Keratinocyte (primary cell): ENCODE measurements at places on chromosomes 7 and 10.

- DNase-seq, result no peak
Measured at GRCh38 chr10:102421507-102421756, 796 bp downstream of the FBXL15 start.

GRCh38 chr7:126449611-126450268 is 803.0 kb downstream of the GRM8 start:
- DNase-seq, result no peak

GRCh38 chr10:3137958-3138726 is 34.4 kb downstream of the PITRM1 start:
- DNase-seq, result no peak

GRCh38 chr7:33610918-33611317 is 294.4 kb upstream of the BMPER start:
- no peak for DNase-seq

- DNase-seq, result peak; percentile 68
Measured at GRCh38 chr7:80324032-80324431, 187.8 kb downstream of the GNAT3 start.

- no peak for DNase-seq
Measured at GRCh38 chr7:47366211-47366610, 215.7 kb downstream of the TNS3 start.

DNA sequence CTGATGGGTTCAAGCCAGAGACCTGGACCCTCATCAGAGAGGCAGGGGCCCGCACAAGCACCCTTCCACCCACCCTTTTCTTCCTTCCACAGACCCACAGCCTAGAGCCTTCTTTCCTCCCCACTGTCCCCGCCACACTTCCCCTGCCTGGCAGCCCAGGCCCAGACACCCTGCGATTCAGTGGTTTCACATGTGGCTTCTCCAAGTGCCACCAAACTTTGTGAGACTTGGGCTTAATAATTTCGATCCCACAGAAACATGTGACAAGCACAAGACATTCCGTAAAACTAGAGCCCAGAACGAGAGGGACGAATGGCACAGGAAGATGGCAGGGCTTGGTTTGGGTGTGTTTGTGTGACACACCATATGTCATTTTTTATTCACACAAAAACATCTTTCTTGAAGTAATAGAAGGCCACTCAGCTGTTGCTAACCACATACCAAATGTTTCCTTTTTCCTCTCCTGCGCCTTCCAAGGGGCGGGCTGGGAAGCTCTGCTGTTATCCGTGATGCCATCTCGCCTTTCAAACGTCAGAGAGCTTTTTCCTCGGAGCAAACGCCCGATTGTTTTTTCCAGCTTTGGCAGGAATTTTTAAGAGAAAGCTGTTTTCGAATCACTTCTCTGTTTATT is 162.9 kb downstream of the GRK5 start:
- DNase-seq, result no peak

DNA sequence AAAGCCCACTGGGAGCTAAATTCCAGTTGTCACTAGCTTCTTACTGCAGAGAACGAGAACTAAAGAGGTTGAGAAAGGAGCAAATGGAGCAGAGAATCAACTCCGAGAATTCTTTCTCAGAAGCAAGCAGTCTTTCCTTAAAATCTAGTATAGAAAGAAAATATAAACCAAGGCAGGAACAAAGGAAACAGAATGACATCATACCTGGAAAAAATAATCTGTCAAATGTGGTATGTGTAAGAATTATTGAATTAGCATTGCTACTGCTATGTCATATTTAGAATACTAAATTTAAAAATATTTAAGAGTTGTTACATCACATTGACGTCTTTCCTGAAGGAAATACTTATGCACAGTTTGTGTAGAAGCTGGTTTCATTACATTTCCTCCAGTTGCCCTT is 4.3 kb downstream of the SLF2 start:
- DNase-seq, result no peak

- DNase-seq, result no peak
Measured at GRCh38 chr10:110083884-110084283, 76.1 kb downstream of the ADD3 start.

- no peak for DNase-seq
Measured at GRCh38 chr10:129694184-129694583, 227.1 kb downstream of the MGMT start.
